Suppressor macrophage treated with lipopolysaccharide for 1 hour (primary cell): ENCODE measurements at places on chromosomes 6 and 20.
A peak's percentile ranks its signal among the peaks of the same experiment; 100 is the strongest.

DNA sequence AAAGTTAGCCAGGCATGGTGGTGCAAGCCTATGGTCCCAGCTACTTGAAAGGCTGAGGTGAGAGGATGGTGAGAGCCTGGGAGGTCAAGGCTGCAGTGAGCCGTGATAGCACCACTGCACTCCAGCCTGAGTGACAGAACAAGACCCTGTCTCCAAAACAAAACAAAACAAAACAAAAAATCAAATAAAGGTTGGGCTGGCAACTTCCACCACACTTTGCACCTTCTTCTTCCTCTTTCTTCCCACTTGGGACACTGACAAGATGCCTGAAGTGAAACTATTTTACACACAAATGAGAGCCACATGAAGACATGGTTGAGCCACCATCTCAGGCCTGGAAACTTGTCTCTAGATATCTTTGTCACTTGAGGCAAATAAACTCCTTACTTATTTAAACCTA lies 53.8 kb upstream of the CCDC28A start:
- peak; percentile 17 for DNase-seq

- DNase-seq: no peak
Observed at GRCh38 chr6:137241481-137242038, 22.4 kb upstream of the IFNGR1 start.

DNA sequence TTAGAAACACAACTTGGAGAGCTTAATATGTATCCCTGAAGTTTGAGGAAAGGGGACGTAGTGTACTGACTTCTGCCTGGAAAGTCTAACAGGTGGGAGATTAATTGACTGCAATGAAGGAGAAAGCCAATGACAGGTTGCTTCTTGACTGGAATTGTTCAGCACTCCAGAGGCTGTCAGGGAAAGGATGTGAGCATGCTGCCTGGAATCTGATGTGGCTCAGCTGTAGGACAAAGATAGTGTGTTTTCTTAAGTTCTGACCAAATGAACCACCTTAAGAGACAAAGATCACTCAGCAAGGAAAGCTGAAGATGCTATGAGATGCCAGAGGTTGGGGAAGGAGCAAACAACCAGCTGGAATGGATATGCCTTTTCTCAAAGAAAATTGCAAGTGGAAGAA lies 185.8 kb downstream of the PHF3 start:
- DNase-seq: no peak

DNA sequence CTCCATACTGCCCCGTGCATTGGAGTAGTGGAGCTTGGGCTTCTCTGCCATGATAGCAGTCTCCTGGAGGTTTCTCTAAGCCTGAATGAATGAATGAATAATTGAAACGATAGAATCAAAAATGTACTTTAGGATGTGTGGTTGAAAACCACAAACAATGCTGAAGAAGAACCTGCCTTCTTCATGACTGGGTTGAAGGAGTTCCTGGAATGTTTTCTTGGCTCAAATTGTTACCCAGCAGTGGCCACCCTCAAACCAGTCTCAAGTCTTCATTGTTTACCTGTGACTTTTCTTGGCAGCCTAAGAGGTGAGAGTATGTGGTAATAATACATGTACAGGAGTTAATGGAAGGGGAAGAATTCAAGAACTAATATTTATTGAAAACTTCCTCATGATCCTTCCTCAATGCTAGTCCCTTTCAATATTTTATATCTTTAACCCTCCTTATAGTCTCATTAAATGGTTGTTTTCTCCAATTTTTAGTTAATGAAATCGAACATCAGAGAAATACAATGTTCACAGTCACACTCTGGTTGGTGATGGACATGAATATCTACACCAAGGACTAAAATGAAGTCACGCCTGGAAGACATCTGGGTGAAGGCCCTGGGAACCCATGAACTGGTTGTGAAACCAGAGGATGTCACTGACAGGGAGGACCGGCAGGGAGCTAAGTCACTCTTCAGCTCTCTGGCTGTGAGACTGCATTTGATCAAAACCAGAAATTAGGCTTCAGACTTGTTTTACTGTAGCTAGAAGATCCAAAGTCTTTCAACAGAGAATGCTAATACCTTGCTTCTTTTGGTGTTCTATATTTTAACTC lies at the start of gene GSTA5:
TSS of gene GSTA5 (minus strand) at position 51 of the 823 bp plus-strand sequence.
- no peak for DNase-seq
